ENCODE measurements at places on chromosomes 7 and 10. TPM values are rescaled to one million over a fixed set of nuclear protein-coding genes. Genes with fewer than 3 reads are reported as not detected.

The LRIT1 gene
- not detected for polyA plus RNA-seq

The MTPN gene
- polyA plus RNA-seq: 58.2 TPM

DNA sequence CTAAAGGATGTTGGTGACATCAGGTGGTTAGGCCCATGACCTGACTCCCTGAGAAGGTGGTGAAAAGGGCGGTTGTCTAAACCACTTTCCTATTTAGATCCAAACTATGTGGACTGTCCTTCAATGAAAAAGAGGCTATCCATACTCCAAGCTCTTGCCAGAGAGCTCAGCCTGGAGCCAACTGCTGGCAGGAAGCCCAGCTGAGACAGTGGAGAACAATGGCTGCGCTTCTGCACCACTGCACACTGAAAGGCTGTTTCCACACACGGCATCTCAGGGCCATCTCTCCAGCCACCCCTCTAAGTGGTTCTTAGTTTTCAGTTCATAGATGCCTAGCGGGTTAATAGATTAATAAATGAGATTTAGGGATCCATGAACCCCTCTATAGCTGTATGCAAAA, 488.8 kb upstream of the ZMIZ1 start:
- DNase-seq: no peak

The TAC1 gene
- polyA plus RNA-seq: not detected

The CALML5 gene
- polyA plus RNA-seq: 2.1 TPM

- DNase-seq: peak; percentile 91
Observed at GRCh38 chr7:80134536-80135308, at the start of gene GNAI1. Gene GNAI1 (plus strand): TSS chr7:80134831. CDS start chr7:80135161, 330 bp downstream.

The LIPN gene
- not detected for polyA plus RNA-seq

- DNase-seq: no peak
Observed at GRCh38 chr10:87545783-87546182, 41.1 kb downstream of the MINPP1 start.

- no peak for DNase-seq
Observed at GRCh38 chr7:38323156-38323555, 49.7 kb upstream of the TARP start.
